ENCODE measurements at places on chromosomes 5 and 9.
A peak's percentile ranks its signal among the peaks of the same experiment; 100 is the strongest.

GRCh38 chr5:134467231-134467630 is 55.5 kb upstream of the CDKN2AIPNL start:
- no peak for DNase-seq

DNA sequence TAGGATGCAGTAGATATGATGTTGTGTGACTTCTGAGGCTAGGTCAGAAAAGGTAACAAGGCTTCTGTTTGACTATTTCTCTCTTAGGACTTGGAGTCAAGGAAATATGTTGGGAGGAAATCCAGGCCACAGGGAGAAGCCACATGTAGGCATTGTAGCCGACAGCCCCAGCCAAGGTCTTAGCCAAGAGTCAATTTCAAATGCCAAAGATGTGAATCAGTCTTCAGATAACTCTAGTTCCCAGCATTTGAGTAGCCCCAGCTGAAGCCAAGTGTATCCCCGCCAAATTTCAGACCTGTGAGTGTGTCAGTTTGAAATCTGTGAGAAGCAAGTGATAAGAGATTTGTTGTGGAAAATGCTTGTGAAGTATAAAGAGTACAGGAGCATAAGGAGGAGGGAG is 38.1 kb upstream of the ISL1 start:
- DNase-seq, result no peak

- no peak for DNase-seq
These were observed 805.4 kb upstream of the ZNF608 start for GRCh38 chr5:125551797-125552196.

GRCh38 chr5:162641142-162641813 is 573.7 kb downstream of the GABRG2 start:
- no peak for DNase-seq

- DNase-seq, result no peak
These were observed 145.7 kb upstream of the ERCC6L2 start for GRCh38 chr9:95729669-95730368.

DNA sequence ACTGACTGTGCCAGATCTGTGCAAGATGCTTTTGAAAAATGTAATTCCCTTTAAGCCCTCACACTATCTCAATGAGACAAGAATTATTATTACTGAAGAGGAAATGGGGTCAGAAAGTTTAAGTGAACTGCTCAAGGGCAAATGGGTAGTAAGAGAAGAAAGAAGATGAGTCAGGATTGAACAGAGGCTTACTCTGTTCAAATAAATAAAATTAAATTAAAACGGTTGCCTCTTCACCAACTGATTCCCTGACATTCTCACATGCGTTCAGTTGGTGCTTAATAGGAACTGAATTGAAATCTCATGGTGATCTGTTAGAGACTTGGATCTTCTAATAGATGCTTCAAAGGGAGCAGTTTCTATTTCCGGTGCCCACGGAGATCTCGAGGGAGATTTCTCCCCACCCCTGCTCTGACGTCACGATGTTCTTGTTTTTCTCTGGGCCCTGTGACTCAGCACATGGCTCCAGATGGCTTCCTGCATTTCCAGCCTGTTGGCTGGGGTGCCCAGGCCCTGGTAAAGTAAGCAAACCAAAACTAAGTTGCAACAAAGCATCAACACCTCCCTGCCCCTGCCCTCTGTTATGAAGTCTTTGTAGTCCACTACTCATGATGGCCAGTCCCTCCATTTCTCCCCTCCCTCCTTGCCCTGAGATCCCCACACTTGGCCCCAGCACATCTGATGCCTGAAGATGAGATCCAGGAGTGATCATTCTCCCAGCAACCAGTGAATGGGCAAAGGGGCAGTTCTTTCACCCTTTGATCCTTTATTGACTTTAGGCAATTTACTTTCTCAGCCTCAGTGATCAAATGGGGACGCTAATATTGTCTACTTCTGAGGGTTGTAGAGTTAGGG is 106.1 kb upstream of the CPEB4 start:
- DNase-seq, result peak; percentile 82

DNA sequence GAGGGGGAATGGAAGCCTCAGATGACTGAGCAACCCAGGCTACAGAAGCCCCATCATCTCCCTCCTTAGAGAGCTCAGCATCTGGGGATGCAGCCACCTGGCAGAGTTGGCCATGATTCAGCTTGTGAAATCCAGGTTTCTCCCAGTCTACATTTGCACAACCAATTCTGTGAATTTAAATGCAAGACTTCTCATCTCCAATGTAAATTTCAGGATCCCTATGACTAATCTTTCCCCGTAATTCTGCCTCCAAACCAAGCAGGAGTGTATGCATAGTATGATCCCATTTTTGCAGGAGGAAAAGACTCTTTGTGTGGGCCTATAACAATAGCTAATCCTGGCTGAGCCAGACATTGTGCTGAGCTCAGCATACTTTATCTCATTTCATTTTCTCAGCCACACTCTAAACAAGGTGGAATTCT is 59.6 kb upstream of the IL17B start:
- DNase-seq, result no peak
